Tibial artery (tissue), 4 donors: ENCODE measurements at places on chromosomes 7 and 10.

GRCh38 chr7:55160539-55160938, 141.7 kb downstream of the EGFR start:
- no peak for DNase-seq

- no peak for DNase-seq
Measured at GRCh38 chr7:44111761-44112160, 7.6 kb downstream of the AEBP1 start.

DNA sequence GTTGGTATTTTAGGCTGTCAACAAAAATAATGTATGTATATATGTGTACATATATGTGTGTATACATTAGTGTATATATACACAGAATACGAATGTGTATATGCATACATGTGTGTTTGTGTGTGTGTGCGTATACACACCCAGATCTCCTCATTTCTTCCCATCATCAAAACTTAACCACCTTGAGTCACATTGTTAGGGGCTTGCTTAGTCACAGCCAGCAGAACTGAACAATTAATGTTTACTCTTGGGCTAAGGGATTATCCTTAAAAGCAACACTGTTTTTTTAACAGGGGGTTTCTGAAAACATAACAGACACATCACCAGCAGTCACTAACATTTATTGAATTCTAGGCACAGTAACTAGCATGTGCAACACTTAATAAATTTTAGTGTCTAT, 83.0 kb upstream of the ASAH2 start:
- no peak for DNase-seq

GRCh38 chr7:23247603-23248335, 1.2 kb downstream of the GPNMB start:
- peak; percentile 46 for DNase-seq

GRCh38 chr10:71554671-71555070, 158.0 kb downstream of the CDH23 start:
- no peak for DNase-seq

DNA sequence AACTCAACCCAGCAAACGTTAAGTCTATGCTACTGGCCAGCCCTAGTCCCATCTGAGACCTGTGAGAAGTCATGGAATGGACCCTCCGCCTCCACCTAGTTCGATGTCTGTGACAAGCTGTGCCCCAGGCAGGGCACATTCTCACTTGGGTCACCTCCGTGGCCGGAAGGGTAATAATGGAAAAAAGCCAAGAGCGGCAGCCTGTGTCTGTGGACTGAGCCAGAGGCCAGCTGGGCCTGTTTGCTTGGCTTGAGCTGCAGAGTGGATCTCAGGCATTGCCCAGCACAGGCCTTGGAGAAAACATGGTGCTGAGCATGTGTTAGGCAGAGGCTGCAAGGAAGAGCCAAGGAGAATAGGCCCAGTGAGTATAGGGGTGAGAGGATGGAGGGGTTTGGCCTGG, 97.8 kb downstream of the GALNT17 start:
- DNase-seq: no peak

GRCh38 chr10:120802935-120803334, 48.2 kb upstream of the WDR11 start:
- DNase-seq: no peak

DNA sequence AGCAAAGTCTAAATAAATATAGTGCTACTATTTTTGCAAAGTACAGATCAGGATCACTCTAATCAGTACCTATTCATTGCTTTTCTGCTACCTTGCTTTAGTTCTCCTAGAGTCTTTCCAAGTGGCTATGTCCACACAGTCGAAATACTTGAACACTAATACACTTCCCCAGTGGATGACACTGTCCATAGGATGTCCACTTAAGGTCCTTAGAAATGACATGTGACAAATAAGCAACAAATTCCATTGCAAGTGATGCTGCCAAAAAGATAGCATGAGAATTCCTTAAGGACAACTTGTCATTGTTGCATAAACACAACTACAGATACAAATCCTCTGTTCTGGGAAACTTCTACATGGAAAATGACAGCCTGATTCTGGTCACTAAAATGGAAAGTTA, 93.6 kb downstream of the ANK3 start:
- no peak for DNase-seq

GRCh38 chr7:69272101-69272500, 326.2 kb upstream of the AUTS2 start:
- DNase-seq: no peak

DNA sequence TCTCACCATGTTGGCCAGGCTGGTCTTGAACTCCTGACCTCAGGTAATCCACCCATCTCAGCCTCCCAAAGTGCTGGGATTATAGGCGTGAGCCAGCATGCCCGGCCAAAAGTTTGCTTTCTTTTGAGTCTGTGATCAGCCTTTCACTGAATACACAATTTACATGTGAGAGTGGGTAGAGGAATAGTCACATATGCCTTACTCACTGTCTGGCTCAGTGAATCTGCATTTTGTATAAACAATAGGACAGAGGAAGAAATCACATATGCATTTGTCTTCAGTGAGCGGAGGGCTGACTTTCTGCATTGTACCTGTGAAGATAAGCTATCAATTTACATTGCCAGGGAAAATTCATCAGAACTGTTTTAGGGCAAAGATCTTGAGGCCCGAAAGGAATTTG, 2.5 kb upstream of the TECPR1 start:
- DNase-seq: no peak

GRCh38 chr7:138194567-138194966, 118.3 kb downstream of the AKR1D1 start:
- DNase-seq: no peak

- DNase-seq: no peak
Measured at GRCh38 chr7:74496272-74496671, 42.6 kb downstream of the GTF2IRD1 start.

DNA sequence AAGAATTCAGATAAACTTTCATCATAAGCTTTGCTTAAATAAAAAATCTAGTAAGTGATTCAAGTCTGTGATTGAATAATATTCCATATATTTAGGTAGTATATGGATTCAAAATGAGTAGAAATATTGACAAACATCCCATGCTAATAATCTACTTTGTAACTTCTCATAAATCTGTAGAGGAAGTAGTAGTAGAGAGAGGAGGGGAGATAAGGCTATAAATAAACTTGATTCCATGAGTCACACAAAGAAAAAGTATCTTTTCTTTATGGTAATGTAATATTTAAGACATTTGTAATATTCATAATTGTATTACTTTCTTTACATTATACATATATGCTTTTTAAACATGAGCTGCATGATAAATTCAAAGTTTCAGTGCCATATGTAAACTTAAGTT, 25.6 kb upstream of the CD36 start:
- DNase-seq: no peak

DNA sequence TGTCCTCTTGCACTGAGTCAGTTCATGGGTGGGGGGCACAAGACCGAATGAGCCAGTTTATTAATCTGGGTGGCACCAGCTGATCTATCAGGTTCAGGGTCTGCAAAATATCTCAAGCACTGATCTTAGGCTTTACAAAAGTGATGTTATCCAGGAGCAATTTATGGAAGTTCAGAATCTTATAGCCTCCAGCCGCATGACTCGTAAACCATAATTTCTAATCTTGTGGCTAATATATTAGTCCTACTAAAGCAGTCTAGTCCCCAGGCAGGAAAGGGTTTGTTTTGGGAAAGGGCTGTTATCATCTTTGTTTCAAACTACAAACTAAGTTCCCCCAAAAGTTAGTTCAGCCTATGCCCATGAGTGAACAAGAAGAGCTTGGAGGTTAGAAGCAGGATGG, 33.9 kb downstream of the AKR1C8 start:
- no peak for DNase-seq

DNA sequence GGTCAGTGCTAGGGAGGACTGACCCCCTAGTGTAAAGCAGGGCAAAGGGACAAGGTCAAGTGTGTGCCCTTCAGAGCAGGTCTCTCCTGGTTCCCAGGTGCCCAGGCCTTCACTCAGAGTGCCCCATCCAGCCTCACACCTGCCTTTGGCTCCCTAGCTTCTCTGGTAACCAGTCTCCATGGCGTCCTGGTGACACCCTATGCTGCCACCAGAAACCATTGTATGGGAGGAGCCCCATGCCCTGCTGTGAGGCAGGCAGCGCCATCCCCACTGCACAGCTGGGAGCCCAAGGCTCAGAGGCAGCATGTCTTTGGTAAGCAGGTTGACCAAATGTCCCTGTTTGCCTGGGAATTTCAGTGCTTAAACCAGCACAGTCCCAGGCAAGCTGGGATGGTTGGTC, 33.1 kb upstream of the HMX3 start:
- no peak for DNase-seq

- DNase-seq: no peak
Measured at GRCh38 chr7:47584536-47584895, 2.6 kb upstream of the TNS3 start.

- DNase-seq: no peak
Measured at GRCh38 chr7:138713191-138713590, 12.0 kb upstream of the SVOPL start.

- DNase-seq: no peak
Measured at GRCh38 chr7:133674079-133674763, 421.3 kb downstream of the EXOC4 start.

- no peak for DNase-seq
Measured at GRCh38 chr10:27345455-27345920, 104.9 kb upstream of the ACBD5 start.

- no peak for DNase-seq
Measured at GRCh38 chr10:97217299-97217698, 31.5 kb upstream of the SLIT1 start.

DNA sequence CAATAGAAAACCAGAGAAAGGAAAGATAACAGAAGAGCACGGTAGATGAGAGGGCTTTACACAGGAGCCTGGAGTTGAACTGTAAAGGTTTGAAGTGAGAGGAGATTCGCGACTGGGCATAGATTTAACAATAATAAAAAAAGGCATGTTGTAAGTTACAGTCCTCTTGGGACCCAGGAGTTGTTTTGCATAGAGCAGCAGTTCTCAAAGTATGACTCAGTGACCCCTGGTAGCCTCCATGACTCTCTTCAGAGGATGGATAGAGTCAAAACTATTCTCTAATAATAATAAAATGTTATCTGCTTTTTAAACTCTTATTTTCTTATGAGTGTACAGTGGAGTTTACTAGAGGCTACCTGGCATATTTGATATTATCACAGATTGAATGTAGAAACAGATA, 262.3 kb downstream of the SORCS3 start:
- no peak for DNase-seq

DNA sequence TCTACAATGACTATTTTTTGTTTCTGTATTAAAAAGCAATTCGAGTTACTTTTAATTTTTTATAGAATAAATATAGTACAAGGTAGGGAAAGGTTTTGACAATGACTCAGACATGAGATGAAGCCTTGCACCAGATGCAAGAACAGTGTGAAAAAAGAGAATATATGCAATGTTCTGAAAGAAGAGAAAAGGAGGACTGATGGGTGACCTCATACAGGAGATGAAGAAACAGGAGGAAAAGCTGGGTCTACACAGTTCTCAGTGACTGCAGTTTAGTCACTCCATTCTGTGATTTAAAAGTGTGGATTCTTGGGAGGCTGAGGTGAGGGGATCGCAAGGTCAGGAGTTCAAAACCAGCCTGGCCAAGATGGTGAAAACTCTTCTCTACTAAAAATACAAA, 38.3 kb upstream of the YAE1 start:
- no peak for DNase-seq

GRCh38 chr7:148044173-148044572, 546.4 kb upstream of the C7orf33 start:
- DNase-seq: no peak

- no peak for DNase-seq
Measured at GRCh38 chr10:79116368-79116767, 47.6 kb downstream of the ZMIZ1 start.

- DNase-seq: no peak
Measured at GRCh38 chr10:95478935-95479334, 82.2 kb downstream of the SORBS1 start.

GRCh38 chr7:81743201-81743600, 26.6 kb downstream of the HGF start:
- no peak for DNase-seq

GRCh38 chr7:95772298-95772770, at the start of gene DYNC1I1:
Gene DYNC1I1 (plus strand): TSS chr7:95772554. CDS start chr7:95804730, 32,176 bp downstream.
- peak; percentile 78 for DNase-seq

- DNase-seq: no peak
Measured at GRCh38 chr10:52226197-52226847, 87.8 kb upstream of the DKK1 start.

DNA sequence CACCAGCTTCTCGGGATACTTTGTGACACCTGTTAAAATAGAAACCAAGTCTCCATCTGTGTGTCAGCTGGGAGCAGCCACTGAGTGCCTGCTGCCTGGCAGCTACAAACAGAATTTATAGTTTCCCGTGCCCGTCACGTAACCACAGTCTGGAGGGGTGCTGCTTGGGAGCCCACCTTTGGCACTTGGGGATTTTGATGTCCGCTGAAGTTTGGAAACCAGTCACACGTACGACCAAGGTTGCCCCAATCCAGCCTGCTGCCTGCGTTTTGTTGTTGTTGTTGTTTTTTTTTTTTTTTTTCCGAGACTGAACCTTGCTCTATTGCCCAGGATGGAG, 1.6 kb downstream of the TRRAP start:
- DNase-seq: no peak

- no peak for DNase-seq
Measured at GRCh38 chr7:99784007-99784406, at the start of gene CYP3A4. Gene CYP3A4 (minus strand): TSS chr7:99784184. CDS start chr7:99784081, 103 bp downstream.

DNA sequence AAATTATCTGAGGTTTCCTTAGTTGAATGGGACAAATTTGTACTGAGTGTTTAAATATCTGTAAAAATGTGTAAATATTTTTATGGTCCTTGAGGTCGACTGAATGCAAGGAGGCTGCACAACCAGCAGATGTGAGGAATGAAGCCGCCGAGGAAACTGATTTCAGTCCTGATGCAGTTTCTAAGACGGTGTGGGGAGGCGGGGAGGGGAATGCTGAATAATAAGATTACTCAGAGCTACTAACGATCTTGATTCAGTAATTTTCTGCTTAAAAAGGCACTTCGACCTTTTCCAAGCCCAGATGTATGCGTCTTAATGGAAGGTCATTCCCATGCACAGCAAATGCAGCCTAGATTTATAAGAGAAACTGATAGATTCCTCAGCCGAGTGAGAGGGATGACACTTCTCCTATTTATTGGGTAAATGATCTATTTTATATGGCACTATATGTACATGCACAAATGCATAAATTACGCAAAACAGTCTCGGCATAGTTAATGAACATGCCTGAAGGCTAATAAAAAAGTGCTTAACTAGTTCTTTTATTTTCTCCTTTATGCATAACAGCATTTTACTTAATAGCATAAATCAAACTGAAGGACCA, 167.6 kb upstream of the PITRM1 start:
- no peak for DNase-seq

DNA sequence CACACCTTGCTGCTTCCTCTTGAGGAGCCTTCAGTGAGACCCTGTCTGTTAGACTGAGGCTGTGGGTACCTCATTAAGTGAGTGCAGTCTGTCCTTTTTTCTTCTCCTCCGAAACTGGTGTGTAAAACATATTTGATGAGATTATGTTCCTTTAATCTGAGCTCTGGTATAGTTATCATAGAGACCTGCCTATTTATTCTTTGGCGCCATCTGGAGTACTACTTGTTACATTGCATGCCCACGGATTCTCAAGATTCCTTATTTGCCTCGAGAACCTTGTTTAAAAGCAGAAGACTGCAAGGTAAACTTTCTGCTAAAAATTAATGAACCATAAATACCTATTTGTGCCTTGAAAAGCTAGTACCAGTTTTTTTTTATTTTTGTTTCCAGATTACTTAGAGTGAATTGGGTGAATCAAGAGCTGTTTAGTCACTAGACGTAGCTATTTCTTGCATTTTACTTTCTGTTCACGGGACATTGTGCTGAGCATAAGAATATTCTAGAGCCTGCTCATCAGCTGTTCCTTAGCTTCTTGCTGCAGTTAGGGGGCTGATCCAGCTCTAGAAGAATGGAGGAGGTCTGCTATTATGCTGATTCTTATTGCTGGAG, 16.9 kb upstream of the STMP1 start:
- DNase-seq: no peak

GRCh38 chr10:31549896-31550295, 230.9 kb downstream of the ZEB1 start:
- no peak for DNase-seq
